ENCODE measurements at places on chromosomes 2 and 18.

DNA sequence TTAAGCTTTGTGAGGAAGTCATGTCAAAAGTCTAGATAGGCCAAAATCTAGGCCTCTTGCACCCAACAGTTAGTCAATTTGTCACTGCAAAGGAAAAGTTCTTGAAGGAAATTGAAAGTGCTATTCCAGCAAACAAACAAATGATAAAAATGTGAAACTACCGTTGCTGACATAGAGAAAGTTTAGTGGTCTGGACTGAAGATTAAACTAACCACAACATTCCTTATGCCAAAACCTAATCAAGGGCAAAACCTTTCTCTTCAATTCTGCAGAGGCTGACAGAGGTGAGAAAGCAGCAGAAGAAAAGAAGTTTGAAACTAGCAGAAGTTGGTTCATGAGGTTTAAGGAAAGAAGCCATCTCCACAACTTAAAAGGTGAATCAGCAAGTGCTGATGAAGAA, 44.0 kb upstream of the LRRTM4 start:
- H3K27ac ChIP-seq = no peak overlapping the region
- no peak for DNase-seq
- H3K4me3 ChIP-seq = no peak overlapping the region
- no peaks in the 10 kb centered on the region for H3K27me3 ChIP-seq
- H3K36me3 ChIP-seq = no peaks in the 10 kb centered on the region

- H3K4me3 ChIP-seq = no peak overlapping the region
- H3K36me3 ChIP-seq = no peaks in the 10 kb centered on the region
- H3K27me3 ChIP-seq = no peaks in the 10 kb centered on the region
- H3K4me1 ChIP-seq = no peaks in the 10 kb centered on the region
- DNase-seq = no peak
- no peak overlapping the region for H3K27ac ChIP-seq
Observed at GRCh38 chr2:182482511-182482910, 55.7 kb upstream of the PDE1A start.

DNA sequence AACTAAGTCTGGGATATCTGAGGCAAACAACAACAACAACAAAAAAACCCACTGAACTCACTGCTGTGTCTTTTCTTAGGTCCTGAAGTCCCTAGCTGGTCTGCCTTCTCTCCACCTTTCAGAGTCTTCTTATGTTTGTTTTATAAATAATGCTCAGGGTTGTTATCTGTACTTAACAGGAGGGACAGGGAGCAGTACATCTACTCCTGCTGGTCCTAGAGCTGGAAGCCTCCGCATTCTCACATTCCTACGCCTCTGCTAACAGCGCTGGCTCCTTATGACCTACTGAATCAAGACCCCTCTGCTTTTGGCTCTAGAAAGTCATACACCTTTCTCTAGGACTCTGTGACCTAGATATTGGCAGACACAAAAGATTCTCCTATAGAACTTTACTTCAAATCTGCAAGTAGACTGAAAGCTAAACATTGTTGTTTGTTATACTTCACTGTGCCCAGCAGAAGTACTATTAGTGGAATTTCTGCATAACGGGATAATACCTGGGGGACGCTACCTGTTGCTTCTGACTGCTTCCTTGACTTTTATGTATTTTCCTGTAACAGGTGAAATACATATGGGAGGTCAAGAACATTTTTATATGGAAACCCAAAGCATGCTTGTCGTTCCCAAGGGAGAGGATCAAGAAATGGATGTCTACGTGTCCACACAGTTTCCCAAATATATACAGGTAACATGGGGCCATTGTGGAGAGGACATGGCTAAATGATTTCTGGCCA, 48.6 kb downstream of the AOX1 start:
- no peak for DNase-seq
- H3K4me1 ChIP-seq = no peaks in the 10 kb centered on the region

DNA sequence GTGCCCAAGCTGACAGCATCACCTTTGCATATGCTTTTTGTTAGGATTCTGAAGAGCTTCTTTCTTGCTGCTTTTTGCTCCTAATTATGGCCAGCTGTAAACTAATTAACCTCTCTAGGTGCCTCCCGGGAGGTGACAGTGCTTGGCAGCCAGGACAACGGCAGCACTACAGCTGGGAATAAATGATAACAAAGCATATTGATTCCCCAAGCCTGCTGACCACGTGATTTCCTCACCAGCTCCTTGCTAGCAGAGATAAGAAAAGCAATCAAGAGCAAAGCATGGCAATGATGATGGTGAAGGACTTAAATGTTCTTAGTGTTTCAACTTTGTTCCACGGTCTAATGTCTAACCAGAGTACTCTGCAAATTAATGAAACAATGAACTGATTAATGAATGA, 1074.4 kb upstream of the GYPC start:
- H3K36me3 ChIP-seq = no peaks in the 10 kb centered on the region
- H3K27me3 ChIP-seq = no peaks in the 10 kb centered on the region
- no peak overlapping the region for H3K4me3 ChIP-seq
- no peaks in the 10 kb centered on the region for H3K4me1 ChIP-seq
- no peak for DNase-seq

DNA sequence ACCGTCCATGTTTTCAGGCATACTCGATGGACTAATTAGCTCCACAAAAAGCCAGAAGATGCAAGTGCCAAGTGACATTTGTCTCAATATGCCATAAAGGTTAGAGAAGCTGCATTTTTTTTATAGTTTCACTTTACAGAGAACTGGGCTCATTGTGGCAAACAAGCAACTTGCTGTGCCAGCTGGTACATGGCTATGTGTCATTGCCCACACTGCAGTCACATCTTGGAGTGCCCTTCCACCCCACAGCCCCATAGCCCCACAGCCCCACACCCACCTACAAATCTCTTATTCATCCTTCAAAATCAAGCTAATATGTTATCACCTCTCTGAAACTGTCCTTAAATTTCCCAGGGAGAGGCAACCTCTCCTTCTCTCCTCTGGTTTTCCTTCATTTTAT, 451.9 kb downstream of the ARHGAP15 start:
- H3K4me1 ChIP-seq = no peaks in the 10 kb centered on the region
- no peak for DNase-seq
- no peak overlapping the region for H3K27ac ChIP-seq
- no peak overlapping the region for H3K4me3 ChIP-seq

DNA sequence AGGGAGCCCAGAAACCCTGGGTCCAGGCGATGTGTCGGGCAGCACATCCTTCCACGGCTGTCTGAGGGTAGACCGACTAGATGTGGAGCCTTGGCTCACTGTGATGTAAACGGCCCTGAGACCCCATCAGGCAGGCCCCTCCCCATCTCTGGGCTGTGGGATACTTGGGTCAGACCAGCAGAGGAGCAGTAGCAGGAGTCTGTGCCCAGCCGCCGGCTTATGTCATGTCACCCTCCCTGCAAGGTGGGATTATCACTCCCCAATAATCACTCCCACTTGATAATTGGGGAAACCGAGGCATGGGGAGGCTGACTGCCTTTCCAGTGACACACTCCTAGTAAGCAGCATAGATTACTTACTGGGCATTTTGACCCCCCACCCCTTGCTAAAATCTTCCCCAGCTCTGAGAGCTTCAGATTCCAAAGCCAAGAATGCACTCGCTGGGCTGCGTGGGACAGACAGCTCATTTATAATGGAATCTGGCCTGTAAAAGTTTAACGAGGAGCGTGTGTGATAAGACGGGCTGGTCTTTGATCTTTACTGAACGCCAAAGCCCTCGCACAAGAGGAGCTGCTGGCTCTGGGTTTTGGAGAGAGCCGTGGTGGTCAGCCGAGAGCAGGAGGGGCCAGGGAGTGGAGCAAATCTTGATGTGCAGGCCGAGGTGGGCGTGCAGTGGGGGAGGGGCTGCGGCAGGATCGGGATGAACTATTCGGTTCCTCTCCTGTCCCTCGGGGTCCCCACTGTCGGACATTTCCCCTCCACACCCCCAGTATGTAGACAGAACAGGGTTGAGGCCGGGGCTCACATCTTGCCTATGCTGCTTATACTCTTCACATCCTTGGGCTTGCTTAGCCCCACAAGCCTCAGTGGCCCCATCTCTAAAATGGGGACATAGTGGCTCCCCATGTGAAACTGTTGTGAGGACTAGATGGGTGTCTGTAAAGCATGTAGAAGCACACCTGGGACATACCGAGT, 200.0 kb downstream of the GLI2 start:
- no peaks in the 10 kb centered on the region for H3K4me1 ChIP-seq
- DNase-seq = no peak
- H3K27me3 ChIP-seq = no peaks in the 10 kb centered on the region
- H3K36me3 ChIP-seq = no peaks in the 10 kb centered on the region
- no peak overlapping the region for H3K4me3 ChIP-seq
- no peak overlapping the region for H3K27ac ChIP-seq

- H3K27me3 ChIP-seq = no peaks in the 10 kb centered on the region
- H3K36me3 ChIP-seq = no peaks in the 10 kb centered on the region
- no peak for DNase-seq
- no peak overlapping the region for H3K4me3 ChIP-seq
- H3K4me1 ChIP-seq = peaks cover 16% of the 10 kb centered on the region
Observed at GRCh38 chr2:95036596-95037383, 11.3 kb downstream of the MAL start.

- H3K27ac ChIP-seq = no peak overlapping the region
- H3K27me3 ChIP-seq = no peaks in the 10 kb centered on the region
- no peaks in the 10 kb centered on the region for H3K4me1 ChIP-seq
- peaks cover 2% of the 10 kb centered on the region for H3K36me3 ChIP-seq
Observed at GRCh38 chr2:15170070-15170775, 390.9 kb downstream of the NBAS start.

- no peaks in the 10 kb centered on the region for H3K36me3 ChIP-seq
- no peaks in the 10 kb centered on the region for H3K27me3 ChIP-seq
- DNase-seq = no peak
Observed at GRCh38 chr2:173271825-173272224, 82.8 kb upstream of the CDCA7 start.

GRCh38 chr2:62383846-62384245, 122.1 kb downstream of the TMEM17 start:
- no peaks in the 10 kb centered on the region for H3K27me3 ChIP-seq
- H3K36me3 ChIP-seq = no peaks in the 10 kb centered on the region
- H3K4me3 ChIP-seq = no peak overlapping the region
- H3K4me1 ChIP-seq = peaks cover 16% of the 10 kb centered on the region
- DNase-seq = no peak

- H3K36me3 ChIP-seq = no peaks in the 10 kb centered on the region
- H3K4me3 ChIP-seq = no peak overlapping the region
- H3K27me3 ChIP-seq = no peaks in the 10 kb centered on the region
- no peak overlapping the region for H3K27ac ChIP-seq
- no peaks in the 10 kb centered on the region for H3K4me1 ChIP-seq
Observed at GRCh38 chr2:95337829-95338228, 40.7 kb downstream of the KCNIP3 start.

GRCh38 chr2:88607416-88607815, 19.8 kb downstream of the EIF2AK3 start:
- H3K27me3 ChIP-seq = no peaks in the 10 kb centered on the region
- no peak for DNase-seq
- H3K4me3 ChIP-seq = no peak overlapping the region

GRCh38 chr2:238290715-238291549, 2.5 kb upstream of the PER2 start:
- H3K36me3 ChIP-seq = no peaks in the 10 kb centered on the region
- no peak for DNase-seq

- H3K4me3 ChIP-seq = no peak overlapping the region
- no peak overlapping the region for H3K27ac ChIP-seq
Observed at GRCh38 chr2:80135001-80135400, 169.6 kb downstream of the LRRTM1 start.

- H3K27ac ChIP-seq = no peak overlapping the region
- no peak overlapping the region for H3K4me3 ChIP-seq
- no peaks in the 10 kb centered on the region for H3K27me3 ChIP-seq
- no peaks in the 10 kb centered on the region for H3K4me1 ChIP-seq
- H3K36me3 ChIP-seq = no peaks in the 10 kb centered on the region
Observed at GRCh38 chr2:186455613-186456012, 30.4 kb upstream of the ZC3H15 start.

- no peaks in the 10 kb centered on the region for H3K27me3 ChIP-seq
- no peaks in the 10 kb centered on the region for H3K36me3 ChIP-seq
- H3K4me1 ChIP-seq = no peaks in the 10 kb centered on the region
- no peak overlapping the region for H3K27ac ChIP-seq
Observed at GRCh38 chr2:223585666-223586065, 16.5 kb downstream of the SCG2 start.

GRCh38 chr2:19667085-19667484, 234.7 kb downstream of the TTC32 start:
- no peaks in the 10 kb centered on the region for H3K27me3 ChIP-seq
- no peaks in the 10 kb centered on the region for H3K36me3 ChIP-seq
- no peak overlapping the region for H3K4me3 ChIP-seq
- DNase-seq = no peak

DNA sequence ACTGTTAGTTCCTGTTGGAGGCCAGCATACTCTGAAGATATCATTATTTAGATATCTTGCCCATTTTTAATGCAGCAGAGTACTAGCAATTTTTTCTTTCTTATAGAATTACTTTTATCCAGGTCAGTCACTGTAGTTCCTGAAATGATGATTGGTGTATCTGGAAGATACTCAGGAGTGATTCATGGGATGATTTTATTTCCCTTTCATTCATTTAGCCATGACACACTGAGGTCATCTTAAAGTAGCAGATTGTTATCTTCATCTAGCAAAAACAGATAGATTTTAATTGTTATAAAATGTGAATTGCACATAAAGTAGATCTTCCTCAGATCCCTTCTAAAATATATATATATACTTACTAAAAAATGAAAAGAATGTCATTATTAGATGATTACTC, 109.1 kb downstream of the PIK3C3 start:
- H3K36me3 ChIP-seq = peaks cover 9% of the 10 kb centered on the region
- DNase-seq = no peak
- H3K4me3 ChIP-seq = no peak overlapping the region

DNA sequence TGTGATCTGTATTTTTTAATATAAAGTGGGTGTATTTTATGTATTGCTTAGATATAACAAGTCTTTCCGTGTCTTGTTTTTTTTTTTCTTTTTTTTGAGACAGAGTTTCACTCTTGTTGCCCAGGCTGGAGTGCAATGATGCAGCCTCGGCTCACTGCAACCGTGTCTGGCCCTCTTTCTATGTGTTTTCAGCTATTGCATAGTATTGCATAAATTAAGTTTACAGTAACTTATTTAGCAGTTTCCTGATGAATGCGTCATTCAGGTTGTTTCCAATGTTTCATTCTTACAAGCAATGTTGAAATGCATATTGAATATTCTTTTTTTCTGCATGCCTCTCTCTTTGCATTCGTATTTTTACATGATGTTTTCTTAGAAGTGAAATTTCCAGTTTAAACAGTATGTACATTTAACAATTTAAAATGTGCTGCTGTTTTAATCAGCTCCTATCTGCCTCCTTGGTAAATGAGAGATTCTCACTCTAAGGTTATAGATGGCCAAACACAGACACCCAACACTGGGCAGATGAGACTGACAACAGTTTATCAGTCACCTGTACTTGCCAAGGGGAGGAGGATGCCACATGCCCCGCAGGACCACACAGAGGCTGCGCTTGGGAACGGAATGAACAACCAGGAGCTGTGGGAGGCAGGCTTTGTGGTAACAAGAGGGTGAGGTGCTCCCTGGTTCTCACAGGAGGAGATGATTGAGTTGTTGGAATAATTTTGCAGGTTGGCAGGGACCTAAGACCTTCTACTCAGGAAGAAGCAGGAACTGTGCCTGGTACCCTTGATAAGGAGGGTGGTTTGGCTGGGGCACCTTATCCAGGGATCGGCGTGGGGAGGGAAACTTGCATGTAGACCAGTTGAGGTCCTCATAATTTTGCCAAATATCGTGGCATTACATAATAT, 7.5 kb downstream of the SLC9A4 start:
- H3K4me1 ChIP-seq = no peaks in the 10 kb centered on the region
- no peak for DNase-seq
- no peaks in the 10 kb centered on the region for H3K36me3 ChIP-seq
- no peak overlapping the region for H3K27ac ChIP-seq
- H3K4me3 ChIP-seq = no peak overlapping the region

Measured in GM12878 (cell line).